ENCODE measurements at places on chromosomes 7 and 10.

DNA sequence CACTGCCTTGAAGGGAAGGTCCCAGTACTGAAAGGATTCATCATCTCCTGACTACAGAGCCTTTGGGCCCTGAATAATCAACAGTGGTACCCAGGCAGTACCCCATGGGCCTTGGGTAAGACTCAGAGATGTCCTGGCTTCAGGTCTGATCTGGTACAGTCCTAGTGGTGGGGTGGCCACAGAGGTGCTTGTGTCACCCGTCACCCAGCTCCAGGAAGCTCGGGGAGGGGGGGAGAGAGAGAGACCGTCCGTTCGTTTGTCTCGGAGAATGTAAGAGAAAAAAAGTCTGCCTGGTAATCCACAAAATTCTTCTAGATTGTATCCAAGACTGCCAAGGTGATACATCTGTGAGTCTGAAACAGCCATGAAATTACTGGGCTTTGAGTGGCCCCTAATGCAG is 381.3 kb downstream of the PTPRN2 start:
- DNase-seq, result no peak

- DNase-seq, result no peak
Measured at GRCh38 chr7:105205592-105206237, 183.0 kb downstream of the SRPK2 start.

GRCh38 chr10:27153845-27154193 is 365 bp downstream of the YME1L1 start:
- DNase-seq, result no peak

DNA sequence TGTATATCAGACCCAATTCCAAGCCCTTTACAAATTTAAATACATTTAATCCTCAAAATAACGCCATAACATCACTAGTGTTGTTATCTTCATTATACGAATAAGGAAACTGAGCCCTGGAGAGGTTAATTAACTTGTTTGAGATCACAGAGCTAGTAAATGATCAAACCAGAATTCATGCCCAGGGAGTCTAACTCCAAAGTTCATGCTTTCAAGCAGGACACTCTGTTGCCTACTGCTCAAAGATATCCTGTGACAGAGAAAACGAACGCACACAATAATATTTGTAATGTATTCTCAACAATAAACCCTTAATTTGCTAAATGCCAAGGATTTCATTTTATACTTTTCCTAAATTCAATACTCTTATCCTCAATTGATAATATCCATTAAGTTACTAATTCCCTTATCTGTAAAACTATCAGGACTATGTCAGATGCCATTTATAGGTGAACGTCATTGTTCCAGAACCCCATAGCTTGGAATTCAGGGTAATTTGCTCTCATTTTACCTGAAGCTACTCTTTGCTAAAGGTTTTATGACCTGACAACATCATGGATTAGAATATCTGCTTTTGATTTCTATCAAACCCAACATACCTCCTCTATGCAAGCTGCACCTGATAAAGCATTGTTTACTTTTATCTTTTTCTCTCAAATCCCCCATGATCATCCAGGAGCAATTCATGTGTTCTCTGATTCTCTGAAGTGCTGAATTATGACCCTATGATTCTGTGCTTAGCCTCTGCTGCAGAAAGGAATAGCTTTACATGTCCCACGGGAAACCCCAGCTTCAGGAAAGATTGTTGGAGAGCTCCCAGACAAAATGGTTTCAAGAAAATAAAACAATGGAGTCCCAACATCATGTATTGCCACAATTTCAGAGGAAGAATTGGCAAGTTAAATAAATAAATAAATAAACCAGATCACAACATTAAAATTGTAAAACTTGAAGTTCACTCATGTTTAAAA is 150.2 kb upstream of the CDK1 start:
- DNase-seq, result no peak

DNA sequence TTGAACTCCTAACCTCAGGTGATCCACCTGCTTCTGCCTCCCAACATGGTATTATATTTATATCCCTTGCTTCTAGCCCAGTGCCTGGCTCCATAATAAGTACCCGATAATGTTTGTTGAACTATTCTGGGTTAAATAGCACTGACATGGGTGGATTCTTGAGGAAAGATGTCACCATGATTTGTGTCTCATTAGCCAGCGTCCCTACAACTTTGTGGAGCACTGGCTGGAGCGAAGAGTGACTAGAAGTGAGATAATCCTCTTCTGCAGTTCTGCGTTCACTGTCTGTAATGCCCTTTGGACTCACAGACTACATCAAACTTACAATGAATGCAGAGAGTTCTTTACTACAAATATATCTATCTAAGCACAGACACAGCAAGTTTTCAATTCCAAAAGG is 16.9 kb upstream of the AKR1E2 start:
- DNase-seq, result no peak

GRCh38 chr7:47435889-47436312 is 146.0 kb downstream of the TNS3 start:
- no peak for DNase-seq

DNA sequence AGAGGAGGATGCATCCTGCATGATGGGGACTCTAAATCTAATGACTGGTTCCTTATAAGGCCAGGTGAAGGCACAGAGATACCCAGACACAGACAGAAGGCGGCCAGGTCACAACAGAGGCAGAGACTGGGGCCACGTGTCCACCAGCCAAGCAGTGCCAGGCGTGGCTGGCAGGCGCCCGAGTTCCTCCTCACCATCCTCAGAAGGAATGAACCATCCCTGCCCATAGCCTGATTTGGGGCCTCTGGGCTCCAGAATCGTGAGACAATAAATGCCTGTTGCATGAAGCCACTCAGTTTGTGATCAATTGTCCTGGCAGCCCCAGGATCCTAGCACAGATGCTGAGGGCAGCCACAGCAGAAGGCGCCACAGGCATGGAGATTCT is 69.0 kb upstream of the TNRC18 start:
- no peak for DNase-seq

Measured in CD4-positive, alpha-beta T cell treated with Interferon gamma for 1 hour (primary cell).